ENCODE measurements at places on chromosomes 6 and 20.

GRCh38 chr6:45027126-45027525 is 301.0 kb upstream of the RUNX2 start:
- DNase-seq: no peak

GRCh38 chr6:52106994-52107393 is 19.6 kb upstream of the PKHD1 start:
- no peak for DNase-seq

DNA sequence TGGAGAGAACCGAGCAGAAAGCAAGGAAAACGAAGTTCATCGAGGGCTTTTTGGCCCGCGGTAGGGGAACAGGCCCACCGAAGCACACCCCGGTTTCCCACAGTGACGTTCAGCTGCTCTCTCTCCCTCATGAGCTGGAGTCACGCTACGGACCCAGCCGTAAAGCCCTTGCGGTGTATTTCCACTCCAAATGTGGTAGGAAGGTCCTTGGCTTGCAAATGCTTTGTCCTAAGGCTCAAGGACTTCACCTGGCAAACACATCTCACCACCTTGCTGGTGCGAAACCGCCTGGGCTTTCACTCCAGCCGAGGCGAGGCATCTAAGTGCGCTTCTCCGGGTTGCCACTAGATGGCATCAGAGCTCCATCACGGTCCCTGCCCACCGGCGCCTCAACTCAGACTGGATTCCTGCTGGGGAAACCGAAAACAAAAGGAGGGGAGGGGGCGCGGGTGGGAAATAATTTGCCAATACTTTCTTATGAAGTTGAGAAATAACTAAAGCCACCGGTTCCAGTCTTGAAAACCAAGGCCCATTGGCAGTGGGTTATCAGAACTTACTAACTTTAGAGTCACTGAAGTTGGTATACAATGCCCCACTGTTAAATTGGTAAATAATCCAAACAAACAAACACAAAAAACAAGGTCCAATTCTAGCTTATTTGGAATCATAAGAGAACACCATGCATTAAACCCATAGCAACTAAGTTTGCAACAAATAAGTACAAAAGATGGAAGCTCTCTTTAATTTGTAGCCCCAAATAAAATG is 13.4 kb upstream of the FOXC1 start:
- DNase-seq: no peak

DNA sequence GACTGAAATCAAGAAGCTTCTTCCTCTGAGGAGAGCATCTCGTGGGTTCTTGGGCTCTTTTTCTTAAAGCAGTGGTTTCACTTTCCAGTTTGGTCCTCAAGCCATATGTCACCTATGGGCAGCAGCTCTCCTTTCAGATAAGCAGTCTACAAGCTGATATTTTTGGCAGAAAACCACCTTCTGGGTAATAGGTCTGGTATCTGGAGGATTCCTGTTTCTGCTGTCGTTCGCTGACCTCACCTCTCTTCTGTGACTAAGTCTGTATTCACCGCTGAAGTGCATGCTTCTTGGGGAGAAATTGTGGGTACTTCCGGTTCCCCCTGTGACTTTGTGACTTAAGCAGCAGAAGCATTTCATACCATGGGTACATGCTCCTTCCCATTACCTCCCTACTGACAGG is 193.6 kb downstream of the EDN1 start:
- DNase-seq: no peak

DNA sequence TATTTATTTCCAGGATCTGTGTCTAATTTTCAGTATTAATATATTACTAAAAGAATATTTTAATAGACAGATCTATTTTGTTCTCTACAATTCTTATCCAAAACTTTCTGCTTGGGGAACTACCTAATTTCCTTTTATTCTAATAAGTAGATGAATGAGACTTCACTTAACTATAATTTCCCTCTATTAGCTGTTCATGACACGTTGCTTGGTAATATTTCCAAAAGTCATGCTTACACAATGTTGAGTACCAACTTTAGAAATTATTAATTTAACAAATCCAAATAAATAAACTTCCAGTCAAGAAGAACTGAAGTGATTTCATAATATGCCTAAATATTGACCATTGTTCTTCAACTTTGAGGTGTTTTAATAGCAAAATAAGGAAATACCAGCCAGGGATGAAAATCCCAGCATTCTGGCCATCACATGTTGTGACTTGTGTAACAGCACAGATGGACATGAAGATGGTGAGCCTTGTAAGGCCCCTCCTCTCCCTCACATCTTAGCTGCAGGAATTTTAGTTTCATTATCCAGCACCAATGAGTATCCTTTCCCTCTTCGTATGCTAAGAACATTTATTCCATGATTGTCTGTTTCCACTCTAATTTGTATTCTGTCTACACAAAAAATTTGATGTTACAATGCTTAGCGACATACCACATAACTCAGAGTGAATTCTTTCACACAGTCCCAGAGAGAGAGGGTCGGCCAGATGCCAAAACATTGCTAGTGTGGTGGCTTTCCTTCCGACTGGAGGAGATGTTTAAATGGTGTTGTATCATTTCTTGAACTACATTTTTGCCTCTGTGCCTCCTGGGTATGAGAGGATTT is 137.5 kb downstream of the FOXA2 start:
- no peak for DNase-seq

DNA sequence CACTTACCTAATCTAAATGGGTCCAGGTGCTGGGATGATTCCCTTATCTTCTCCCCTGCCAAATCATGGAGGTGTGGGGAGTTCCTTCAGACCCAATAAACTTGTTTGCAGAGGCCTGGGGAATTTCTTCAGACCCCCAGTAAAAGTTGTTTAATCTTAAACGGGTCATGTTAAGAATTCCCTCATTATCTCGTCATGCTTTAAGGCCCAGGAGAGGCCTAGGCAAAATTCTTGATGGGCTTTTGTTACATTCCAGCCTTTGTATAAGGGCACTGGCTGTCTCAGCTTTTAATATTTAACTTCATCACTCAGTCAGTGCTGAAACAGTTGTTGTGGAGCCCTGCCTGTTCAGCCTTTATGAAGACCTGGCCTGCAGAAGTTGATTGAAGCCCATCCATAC is 11.0 kb upstream of the SLC35B3 start:
- no peak for DNase-seq

GRCh38 chr6:170181338-170181690 is 109.6 kb downstream of the DLL1 start:
- no peak for DNase-seq

DNA sequence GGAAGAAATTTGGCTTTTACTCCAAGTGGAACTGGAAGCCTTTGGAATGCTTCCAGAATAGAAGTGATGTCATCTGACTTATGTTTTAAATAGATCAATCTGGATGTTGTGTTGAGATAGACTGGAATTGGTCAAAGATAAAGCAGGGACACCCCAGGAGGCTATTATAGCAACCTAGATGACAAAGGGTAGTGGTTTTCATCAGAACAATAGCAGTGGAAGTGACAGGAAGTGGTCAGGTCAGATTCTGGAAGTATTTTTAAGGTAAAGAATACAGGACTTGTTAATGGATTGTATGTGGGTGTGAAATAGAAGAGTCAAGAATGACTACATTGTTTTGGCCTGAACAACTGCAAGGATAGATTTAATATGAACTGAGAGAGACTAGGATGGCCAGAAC is 191.4 kb downstream of the ADGRB3 start:
- no peak for DNase-seq

- no peak for DNase-seq
These were observed 311.5 kb downstream of the HDGFL1 start for GRCh38 chr6:22880686-22881433.

DNA sequence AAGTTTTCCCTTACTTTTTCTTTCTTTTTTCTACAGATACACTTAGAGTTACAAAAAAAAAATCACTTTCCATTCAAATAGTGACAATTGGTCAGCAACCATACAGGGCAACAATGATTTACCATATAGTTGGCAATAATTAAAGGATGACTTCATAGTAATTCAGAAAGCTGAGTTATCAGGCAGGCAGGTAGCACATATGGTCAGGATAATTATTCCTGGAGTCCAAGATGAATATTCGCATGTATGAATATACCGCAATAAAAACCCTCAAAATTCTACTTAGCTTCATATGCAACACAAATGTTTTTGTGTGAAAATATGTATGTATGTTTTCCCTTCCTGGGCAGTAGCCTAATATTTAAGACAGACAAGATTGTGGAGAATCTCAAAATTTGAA is 34.5 kb downstream of the COL19A1 start:
- DNase-seq: no peak

DNA sequence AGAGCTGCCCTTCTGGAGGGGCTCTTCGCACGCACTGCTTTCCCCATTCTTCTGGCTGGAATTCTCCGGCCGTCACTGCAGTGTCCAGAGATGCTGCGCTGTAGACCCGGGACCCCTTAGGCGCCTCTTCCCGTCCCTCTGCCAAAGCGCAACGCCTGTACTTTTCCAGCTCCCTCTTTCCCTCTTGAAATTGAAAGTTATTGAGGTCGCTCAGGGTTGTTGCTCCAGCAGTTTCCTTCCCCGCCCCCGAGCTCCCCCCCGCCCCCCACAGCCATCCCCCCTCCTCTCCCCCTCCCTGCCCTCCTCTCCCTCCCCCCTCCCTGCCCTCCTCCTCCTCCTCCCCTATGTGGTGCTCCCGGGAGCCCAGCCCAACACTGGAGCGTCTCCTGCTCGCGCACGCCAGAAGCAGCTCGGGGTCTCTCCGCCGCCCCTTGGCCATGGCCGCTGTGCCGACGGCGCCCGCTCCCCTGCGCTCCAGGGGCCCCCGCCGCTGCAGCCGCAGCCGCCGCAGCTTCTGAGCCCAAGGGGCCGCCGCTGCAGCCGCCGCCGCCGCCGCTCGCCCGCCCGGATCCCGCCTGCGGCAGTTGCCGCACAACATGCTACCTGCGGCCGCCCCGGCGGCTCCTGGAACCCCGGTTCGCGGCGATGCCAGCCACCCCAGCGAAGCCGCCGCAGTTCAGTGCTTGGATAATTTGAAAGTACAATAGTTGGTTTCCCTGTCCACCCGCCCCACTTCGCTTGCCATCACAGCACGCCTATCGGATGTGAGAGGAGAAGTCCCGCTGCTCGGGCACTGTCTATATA is at the start of gene RSPO3:
Gene RSPO3 (plus strand): TSS at position 374 of the 804 bp plus-strand sequence. CDS start 522 bp downstream, outside the sequence.
- no peak for DNase-seq

DNA sequence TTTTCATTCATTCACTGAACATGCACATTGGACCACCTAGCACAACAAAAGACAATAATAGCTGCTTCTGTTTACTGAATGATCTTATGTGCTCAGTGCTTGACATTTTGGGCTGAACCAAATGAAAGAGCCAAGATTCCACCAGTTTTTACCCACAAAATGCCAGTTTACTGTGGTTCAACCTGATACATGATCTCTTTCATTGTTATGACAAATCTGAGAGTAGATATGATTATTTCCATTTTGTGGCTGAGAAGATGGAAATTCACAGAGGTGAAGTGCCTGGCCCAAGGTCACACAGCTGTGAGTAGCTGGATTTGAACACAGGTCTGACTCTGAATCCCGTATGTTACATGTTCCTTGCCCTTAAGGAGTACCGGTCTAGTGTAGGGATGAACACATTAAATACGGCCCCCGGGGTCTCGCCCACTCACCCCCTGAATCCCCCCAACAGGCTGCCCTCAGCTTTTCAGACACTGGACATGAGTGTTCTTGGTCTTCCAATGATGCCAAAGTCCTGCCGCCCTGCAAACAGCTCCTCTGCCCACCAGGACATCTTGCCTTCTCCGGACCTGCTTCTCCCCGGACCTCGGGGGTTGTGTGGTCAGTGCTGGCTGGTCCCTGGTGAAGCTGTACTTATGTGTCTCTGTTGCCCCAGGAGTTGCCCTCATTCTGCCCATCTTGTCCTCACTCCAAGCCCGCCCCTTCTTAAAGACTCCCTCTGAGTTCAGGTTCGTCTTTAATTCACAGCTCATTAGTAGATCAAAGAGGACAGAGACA is 58.6 kb upstream of the SLC32A1 start:
- no peak for DNase-seq

DNA sequence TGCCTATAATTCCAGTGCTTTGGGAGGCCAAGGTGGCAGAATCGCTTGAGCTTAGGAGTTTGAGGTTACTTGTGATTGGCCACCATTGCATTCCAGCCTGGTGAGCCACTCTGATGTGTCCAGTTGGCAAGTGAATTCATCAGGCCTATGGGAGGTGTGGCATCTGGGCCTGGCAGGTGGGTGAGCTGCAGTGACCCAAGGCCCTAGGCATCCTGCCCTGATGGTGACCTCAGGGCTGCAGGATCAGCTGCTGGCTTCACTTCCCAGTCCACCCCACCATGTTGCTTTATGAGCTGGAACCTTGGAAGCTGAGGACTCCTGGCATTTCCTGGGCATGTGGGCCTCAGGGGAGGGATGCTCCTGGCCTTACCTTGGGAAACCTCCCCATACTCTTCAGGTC is 20.5 kb downstream of the RSPH9 start:
- no peak for DNase-seq

GRCh38 chr6:98036344-98036923 is 753.4 kb upstream of the MMS22L start:
- no peak for DNase-seq

DNA sequence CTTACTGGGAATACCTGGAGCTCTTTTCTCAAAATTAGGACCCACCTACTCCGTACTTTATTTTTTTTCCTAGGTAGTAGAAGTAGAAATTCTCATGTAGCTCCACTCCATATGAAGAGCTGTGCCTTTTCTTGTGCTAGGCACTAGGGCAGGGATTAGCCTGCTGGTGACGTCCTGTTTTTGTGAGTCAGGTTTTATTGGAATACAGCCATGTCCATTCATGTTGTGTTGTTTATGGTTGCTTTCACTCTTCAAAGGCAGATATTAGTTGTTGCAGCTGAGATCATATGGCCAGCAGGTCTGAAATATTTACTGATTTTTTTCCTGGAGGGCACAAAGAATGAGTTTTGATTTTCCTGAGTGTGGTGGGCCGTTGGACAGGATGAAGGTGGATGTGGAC is 20.5 kb downstream of the XRN2 start:
- no peak for DNase-seq

DNA sequence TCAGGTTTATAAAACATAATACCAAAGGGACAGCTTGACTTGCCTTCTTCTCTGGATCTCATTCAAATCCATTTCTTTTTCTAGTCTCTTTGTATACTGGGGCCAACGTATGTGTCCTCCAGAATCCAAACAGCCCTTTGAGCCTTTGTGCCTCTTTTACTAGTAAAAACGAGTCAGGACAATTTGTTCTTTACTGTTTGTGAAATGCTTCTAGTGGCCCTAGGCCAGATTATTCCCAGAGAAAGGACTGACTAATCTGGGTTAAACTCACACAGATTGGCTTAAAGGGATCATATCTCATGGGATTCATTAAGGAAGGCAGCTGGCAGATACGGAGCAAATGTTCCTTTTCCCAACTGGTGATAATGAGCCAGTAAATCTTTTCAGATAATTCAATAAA is 32.1 kb upstream of the MANEA start:
- no peak for DNase-seq

DNA sequence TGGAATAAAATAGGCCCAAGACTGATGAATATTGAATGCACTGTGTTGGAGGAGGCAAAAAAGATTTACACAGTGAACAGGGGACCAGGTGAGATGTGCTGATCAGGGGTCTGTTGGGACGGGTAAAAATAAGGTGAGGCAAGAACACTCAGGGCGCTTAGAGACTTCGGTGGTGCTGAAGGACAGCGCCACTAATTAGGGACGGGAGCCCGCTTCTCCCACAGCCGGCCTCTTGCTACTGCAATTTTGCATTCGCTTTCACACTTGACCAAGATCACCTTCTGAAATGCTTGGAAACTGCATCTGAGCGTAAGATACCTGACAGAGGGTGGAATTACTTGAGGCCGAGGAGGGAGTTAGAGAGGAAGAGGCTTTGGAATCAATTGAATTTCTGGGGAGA is 7.3 kb downstream of the TFAP2D start:
- DNase-seq: no peak

GRCh38 chr20:41218466-41218865 is 81.1 kb downstream of the PLCG1 start:
- DNase-seq: no peak

Data from SK-N-MC (cell line).